Activated CD4-positive, alpha-beta T cell treated with anti-CD3 and anti-CD28 coated beads, Interleukin-2, amount 50 U/mL, for 1 hour (primary cell): ENCODE measurements at places on chromosomes 3 and 15.

DNA sequence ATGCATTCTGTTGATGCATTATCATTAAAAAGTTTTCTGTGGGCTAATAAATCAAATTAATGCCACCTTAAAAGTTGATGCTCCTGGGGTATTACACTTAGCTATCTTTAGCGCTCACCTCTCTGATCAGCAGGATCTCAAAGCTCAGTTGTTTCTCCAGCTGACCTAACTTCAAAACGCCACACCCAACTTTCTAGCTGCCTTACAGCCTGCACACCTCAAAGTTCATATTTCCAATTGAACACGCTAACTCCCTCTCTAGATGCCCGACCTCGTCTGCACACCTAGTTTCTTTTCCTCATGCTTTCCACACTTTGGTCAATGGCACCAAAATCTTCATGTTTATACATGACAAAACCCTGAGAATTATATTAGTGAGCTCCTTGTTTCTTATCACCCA is 98.2 kb upstream of the AGTR1 start:
- no peak for DNase-seq

DNA sequence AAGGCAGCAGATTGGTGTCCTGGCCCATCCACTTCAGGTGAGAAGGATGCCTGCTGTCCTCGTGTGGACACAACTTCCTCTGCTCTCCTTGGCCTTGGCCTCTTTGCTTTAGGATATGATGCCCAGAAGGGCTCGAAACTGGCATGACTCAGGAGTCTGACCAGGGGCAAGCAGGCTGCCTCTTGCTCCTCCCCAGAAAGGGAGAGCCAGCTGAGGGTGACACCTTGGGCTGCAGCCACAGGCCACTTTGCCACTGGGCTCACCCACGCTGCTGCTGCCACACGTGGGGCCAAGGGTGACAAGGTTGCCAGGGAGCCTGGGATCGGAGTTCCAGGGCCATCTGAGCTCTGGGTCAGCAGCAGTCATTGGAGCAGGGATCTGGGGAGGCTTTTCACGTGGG is 267.9 kb upstream of the CTDSPL start:
- DNase-seq, result no peak

DNA sequence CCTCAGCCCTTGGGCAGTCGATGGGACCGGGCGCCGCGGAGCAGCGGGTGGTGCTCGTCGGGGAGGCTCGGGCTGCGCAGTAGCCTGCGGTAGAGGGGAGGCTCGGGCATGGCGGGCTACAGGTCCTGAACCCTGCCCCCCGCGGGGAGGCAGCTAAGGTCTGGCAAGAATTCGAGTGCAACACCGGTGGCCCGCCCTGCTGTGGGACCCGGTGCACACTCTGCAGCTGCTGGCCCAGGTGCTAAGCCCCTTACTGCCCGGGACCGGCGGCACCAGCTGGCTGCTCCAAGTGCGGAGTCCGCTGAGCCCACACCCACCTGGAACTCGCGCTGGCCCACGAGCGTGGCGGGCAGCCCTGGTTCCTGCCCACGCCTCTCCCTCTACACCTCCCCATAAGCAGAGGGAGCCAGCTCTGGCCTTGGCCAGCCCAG is 377.7 kb upstream of the RBMS3 start:
- DNase-seq, result no peak

DNA sequence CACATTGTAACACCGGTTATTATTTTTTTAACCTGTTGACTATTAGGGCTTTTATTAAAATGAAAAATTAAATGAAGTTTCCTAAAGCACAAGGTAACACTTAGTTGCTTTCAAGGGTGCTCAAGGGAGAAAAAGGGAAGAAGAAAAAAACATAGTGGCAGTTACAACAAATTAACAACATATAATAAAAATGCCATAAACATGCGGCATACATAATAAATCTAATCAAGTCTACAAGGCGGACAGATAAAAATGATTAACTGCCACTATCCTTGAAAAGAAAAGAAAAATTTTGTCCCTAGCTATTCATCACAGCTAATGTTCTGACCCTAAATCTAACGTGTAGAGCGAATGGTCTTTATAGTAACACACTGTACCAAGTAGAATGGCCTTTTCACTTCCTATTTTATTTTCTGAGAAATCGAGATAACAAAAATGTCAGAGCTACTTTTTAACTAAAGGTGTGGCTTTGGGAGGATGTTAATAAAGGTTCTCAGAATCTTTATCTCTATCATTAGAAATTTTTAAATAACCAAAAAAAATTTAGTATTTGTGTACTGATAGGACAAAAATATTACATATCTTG is 194.9 kb downstream of the FOXP1 start:
- no peak for DNase-seq

DNA sequence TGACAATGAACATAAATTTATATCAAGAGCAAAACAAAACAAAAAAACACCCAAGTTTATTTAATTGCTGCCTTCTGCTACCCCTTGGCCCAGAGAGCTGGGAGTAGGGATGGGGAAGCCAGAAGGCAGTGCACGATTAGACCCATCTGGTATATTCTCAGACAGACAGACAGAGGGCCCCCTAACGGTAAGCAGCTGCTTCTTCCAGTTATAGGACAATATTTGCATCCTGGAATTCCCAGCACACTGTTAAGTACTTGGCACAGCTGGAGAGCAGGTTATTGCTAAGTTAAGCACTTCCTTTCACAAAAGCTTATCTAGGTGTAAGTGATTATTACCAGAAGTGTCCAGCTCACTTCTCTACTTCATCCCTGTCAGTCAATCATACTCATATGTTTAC is 39.3 kb downstream of the C2CD4B start:
- no peak for DNase-seq

GRCh38 chr3:68403741-68404140 is 528.6 kb downstream of the TAFA4 start:
- DNase-seq, result no peak

- no peak for DNase-seq
Observed at GRCh38 chr15:68230157-68231100, 901 bp upstream of the CLN6 start.
